NCI-H1105 (cell line): ENCODE measurements at places on chromosomes 11 and 22.
A peak's percentile ranks its signal among the peaks of the same experiment; 100 is the strongest.

DNA sequence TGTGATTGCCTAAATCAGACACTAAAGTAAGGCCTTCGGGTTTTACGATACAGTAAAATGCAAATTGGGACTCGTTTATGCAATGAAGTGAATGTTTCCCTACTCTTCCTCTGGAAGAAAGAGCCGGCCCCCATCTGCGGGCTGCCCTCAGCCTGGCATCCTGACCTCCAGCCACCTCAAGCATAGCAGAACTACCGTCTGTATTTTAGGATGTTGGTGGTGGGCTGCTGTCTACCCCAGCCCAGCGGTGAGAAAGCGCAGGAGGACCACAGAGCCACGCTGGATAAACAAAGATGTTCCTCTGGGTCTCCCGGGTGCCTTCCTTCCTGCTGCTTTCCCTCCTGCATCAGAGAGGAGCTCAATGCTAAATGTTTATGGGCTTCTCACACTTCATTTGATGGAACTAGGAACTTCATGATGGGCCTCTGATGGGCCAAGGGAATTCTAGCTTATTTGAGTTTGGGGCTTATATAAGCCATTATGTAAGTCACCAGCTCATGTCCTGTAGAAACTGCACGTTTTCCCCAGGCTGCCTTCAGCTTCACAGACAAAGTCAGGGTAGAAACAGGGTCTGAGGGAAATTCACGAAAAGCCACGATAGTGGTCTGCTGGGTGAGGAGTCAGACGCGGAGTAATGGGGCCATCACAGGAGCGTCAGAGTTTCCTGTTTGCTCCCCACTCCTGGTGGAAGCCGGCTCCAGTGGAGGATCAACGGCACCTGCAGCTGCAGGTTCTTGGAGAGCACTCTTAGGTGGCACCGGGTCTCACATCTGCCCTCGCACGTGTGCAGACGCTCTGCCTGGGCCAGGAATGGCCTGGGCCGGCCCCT, 287.4 kb downstream of the BRD1 start:
- DNase-seq, result no peak

- DNase-seq, result no peak
These were observed 80.4 kb downstream of the ATXN10 start for GRCh38 chr22:45752036-45752435.

- no peak for DNase-seq
These were observed 2.1 kb upstream of the HSPA8 start for GRCh38 chr11:123063826-123064657.

DNA sequence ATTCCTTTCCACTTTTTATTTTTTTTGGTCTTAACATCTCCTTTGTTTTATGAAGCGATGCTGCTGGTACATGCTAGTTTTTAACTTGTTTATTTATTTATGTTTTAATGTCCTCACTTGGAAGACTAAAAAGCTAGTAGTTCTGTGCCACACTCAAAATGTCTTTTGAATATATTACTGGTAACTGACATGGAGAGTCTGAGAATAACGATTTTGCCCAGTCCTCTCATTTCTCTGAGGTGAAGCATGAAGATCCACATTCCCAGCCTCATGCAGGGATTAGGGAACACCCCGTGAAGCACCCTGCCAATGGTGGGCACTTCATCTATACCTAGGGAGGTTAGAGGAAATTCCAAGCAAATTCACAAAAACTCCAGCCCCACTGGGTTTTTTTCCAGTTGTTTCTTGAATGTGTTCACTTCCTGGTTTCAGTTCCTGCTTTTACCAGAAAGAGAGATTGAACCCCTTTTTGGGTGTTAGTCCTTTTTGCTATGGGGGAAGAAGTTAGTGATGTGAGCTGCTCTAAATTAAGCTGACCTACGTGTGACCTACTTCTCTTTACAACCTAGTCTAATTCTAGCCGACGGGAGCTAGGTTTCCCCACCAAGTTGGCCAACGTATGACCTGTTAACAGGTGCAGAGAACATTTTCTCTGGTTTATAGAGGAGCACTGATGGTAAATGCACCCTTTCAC, 106.1 kb downstream of the SLC1A2 start:
- no peak for DNase-seq

DNA sequence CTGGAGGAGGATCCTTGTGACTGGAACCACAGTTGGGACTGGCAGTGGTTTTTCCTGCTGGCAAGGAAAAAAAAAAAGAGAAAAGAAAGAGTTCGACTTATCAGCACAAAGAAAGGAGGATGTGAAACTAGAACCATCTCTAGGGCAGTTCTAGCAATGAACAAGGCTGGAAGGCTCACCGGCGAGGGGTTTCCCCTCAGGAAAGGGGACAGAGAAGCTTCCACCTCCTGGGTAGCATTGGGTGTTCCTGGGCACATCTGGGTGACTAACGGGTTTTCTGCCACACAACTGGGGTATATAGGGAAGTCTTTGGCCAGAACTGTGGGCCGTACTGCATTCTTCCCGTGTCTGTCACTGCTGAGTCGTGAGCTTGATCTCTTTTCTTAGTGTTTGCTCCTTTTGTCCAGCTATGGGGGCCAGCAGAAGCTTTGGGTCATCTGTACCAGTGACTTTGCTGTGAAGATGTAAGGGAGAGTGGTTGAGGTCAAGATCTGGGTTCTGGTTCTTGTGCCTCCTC, 109.4 kb upstream of the OR4B1 start:
- no peak for DNase-seq

GRCh38 chr11:279966-280705, 1.9 kb downstream of the NLRP6 start:
- DNase-seq, result no peak

DNA sequence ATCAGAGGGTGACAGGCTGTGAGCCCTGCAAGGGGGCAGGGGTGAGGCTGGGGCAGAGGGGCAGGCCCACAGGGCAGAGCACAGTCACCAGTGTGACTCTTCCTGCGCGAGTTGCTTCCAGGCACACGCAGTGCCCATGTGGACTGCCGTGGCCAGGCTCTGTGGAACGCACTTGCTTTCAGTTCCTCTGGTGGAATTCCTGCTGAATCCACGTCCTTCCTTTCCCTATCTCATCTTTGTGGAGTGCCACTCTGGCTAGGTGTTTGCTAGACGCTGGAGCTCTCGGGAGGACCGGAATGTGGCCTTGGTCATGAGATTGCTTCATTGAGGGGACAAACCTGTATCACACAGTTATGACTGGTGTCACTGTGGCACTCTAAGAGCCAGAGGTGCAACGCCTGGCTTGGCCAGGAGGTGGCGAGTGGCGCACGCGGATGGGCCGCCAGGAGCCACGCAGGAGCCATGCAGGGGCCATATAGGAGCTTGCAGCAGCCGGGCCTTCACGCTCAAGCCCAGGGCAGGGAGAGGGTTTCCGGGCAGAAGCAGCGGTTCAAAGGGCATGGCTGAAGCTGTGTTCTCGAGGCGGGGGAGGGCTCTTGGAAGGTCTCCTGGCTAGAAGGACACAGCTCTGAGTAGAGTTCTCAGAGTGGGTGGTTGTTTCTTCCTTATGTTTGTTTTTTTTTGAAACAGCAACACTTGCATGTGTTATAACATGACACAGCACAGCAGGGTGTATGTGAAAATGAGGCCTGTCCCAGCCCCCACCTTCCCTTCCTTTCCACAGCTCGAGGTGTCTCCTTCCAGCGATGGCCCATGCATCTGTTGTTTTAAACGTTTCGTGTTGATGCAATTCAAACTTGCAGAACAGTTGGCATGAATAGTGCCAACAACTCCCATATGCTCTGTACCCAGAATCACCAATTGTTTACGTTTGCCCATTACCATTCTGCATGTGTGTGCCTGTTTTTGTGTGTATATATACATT, 36.2 kb downstream of the TBC1D22A start:
- DNase-seq, result peak; percentile 52

DNA sequence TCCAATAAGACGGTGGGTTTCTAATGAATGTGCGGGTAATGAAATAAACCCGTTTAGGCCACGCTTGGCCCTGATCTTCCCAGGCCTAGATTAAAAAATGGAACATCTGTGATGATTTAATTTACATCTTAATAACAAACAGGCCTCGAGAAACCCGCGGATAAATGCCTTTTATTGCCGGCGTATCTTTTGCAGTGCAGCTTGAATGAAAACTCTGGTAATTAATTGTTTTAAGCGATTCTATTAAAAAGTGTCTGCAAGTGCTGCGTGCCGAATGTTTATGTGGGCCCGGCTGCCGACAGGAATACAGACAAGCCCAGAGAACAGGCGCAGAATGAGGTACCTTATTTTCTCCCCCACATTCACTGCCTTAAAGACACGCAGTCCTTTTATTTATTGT, 420.7 kb downstream of the MN1 start:
- DNase-seq, result no peak

- no peak for DNase-seq
These were observed 12.2 kb downstream of the NCF4 start for GRCh38 chr22:36872866-36873498.

- no peak for DNase-seq
These were observed 66.4 kb downstream of the LRRC32 start for GRCh38 chr11:76604081-76604625.

DNA sequence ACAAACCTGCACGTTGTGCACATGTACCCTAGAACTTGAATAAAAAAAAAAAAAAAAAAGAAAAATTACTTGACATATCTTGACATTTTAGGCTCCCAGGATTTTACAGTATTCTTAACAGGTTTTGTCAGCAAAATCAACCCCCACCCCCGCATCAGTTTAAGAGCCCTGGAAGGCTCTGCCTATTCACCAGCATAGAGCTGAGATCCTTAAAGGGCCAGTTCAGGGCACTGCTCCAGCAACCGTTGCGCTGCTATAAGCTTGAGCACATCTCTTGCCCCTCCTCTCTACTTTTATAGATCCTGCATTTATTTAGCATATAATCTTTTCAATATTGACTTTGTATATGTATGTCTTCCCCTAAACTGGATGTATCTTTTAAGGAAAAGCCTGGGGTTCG, 697 bp upstream of the PAFAH1B2 start:
- DNase-seq, result peak; percentile 45

GRCh38 chr22:41517172-41518047, 26.9 kb downstream of the POLR3H start:
- no peak for DNase-seq

DNA sequence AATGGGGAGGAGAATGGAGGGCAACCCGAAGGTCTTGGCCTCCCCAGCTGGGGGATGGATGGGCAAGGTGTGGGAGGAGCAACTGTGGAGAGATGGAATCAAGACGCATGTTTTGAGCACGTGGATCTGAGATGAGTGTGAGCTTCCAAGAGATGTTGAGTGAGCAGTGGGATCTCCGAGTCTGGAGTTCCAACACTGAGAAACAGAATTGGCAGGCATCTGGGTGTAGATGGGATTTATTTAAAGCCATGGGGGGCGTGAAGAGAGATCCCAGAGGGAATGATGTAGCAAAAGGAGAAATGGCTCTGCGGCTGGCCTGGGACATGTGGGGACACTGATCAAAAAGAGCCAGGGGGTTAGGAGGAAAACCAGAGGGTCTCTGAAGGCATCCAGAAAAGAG, 95.6 kb downstream of the KIAA1671 start:
- no peak for DNase-seq

GRCh38 chr22:37206118-37206840, 6.0 kb downstream of the SSTR3 start:
- no peak for DNase-seq

- DNase-seq, result no peak
These were observed 63.3 kb upstream of the ME3 start for GRCh38 chr11:86735451-86736290.

DNA sequence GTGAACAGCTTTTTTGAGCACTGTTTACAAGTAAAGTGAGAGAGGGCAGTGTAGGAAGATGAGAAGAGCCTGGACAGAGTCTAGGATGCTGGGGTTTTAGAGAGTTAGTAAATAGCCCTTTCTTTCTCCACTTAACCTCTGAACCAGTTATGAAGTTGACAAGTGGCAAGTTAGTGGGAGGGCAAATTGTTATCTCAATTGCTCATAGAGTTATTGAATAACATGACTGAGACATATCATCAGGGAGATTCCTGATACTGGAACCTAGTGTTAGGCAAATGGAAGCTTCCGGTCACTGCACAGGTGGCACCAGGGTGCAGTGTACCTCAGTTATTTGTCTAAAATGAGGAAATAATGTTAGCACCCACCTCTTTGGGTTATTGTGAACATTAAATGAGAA, 57.8 kb upstream of the PTPN5 start:
- no peak for DNase-seq

DNA sequence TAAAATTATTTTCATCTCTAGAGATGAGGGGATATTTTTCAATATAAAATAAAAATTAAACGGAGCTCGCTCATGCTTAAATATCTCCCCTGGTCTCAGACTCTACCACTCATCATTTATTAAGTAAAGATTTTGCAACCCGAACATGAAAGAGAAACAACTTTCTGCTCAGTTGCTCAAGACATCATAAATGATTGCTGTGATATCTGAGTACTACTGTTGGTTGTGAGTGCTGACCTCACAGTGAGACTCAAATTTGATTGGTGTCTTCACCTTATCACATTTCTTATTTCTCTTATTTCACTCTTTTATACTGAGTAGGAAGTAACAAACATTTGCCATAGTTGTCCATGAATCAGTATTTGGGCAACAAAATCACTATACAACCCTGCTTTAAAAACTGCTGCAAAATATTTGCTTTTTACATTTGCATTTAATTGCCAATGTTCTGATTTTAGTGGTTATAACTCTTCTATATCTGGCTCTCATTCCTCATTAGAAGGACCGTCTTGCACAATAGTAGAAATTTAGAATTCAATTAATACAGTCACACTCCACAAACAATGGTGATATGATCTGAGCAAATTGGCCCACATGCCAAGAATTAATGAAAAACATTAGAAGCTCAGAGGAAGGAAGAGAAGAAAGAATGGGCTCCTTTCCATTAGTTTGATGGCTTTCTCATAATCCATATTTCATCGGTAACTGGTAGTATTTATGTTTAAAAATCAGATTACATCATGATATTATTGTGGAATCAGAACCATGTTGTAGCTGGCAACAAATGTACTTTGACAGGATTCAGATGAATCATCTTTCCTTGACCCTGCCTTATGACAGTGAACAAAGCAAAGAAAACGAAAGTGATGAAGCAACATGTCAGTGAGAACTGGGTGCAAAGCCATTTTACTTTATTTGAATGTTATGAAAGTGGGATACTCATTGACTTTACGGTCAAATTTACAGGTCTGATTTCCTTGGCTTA, 973.6 kb upstream of the TENM4 start:
- DNase-seq, result no peak

- no peak for DNase-seq
These were observed 58.3 kb downstream of the FAM168A start for GRCh38 chr11:73539506-73540084.

DNA sequence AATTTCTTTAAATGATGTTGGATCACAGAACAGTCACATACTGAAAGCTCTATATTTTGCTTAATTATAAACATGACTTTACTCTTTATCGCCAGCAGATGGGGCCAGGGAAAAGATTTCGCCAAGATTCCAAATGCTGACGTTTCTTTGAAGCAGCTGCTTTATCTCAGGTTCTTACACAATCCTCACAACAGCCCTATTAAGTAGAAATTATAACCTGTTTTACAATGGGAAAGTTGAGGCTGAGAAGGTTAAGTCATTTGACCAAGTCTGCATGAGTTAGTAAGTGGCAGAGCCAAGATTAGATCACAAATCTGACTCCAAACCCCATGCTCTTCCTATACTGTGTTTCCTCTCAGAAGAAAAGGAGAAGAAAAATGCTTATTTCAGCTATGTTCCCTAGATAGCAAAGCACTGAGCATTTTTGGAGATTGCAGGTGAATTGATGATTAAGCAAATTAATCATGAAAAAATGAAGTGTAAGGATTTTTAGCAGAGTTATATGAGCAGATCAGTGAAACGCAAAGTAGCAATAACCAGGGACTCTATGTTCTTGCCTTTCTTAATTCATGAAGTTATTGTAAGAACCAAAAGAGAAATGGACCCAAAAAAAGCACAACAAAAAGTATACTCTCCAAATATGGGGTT, 79.0 kb downstream of the AASDHPPT start:
- DNase-seq, result no peak
